Esophagus (tissue), 2 donors: ENCODE measurements at places on chromosomes 3 and 15. TPM values are rescaled to one million over a fixed set of nuclear protein-coding genes. Genes with fewer than 3 reads are reported as not detected.

ST8SIA2 gene
- polyA plus RNA-seq, result 0.02 TPM

KNG1 gene
- not detected for polyA plus RNA-seq

CKMT1B gene
- 87.6 TPM for polyA plus RNA-seq

UNC13C gene
- polyA plus RNA-seq, result not detected

APEH gene
- 21.0 TPM for polyA plus RNA-seq

PLCB2 gene
- polyA plus RNA-seq, result 5.3 TPM

CNOT10 gene
- polyA plus RNA-seq, result 11.7 TPM

MST1R gene
- polyA plus RNA-seq, result 23.6 TPM

TMCO5A gene
- not detected for polyA plus RNA-seq

LTK gene
- polyA plus RNA-seq, result 0.26 TPM

TMEM42 gene
- polyA plus RNA-seq, result 8.3 TPM

COL8A1 gene
- polyA plus RNA-seq, result 0.84 TPM

CATSPER2 gene
- polyA plus RNA-seq, result 2.1 TPM

GOLGA8J gene
- not detected for polyA plus RNA-seq

CISH gene
- polyA plus RNA-seq, result 5.5 TPM

PDCD6IP gene
- polyA plus RNA-seq, result 54.0 TPM

GABRR3 gene
- polyA plus RNA-seq, result not detected

PRR20G gene
- polyA plus RNA-seq, result not detected

PAQR9 gene
- polyA plus RNA-seq, result not detected

GPR62 gene
- polyA plus RNA-seq, result 0.06 TPM

SLC51B gene
- polyA plus RNA-seq, result 0.12 TPM

C3orf18 gene
- 1.8 TPM for polyA plus RNA-seq

GOLGA6L10 gene
- polyA plus RNA-seq, result 2.9 TPM

SLC24A5 gene
- polyA plus RNA-seq, result not detected

RTP3 gene
- polyA plus RNA-seq, result not detected

PPP1R14D gene
- polyA plus RNA-seq, result 0.21 TPM

MKRN3 gene
- polyA plus RNA-seq, result 1.5 TPM

KIF7 gene
- polyA plus RNA-seq, result 1.00 TPM

MCF2L2 gene
- 0.26 TPM for polyA plus RNA-seq

PLA2G4F gene
- polyA plus RNA-seq, result 21.8 TPM

C15orf62 gene
- polyA plus RNA-seq, result 71.9 TPM

TAMM41 gene
- polyA plus RNA-seq, result 12.3 TPM

RASL12 gene
- polyA plus RNA-seq, result 2.6 TPM

RASGRF1 gene
- 0.02 TPM for polyA plus RNA-seq

GASK1A gene
- polyA plus RNA-seq, result 1.1 TPM

MYL3 gene
- 0.67 TPM for polyA plus RNA-seq

AMT gene
- polyA plus RNA-seq, result 14.2 TPM
